ENCODE measurements at places on chromosomes 16 and 17.
A peak's percentile ranks its signal among the peaks of the same experiment; 100 is the strongest.

DNA sequence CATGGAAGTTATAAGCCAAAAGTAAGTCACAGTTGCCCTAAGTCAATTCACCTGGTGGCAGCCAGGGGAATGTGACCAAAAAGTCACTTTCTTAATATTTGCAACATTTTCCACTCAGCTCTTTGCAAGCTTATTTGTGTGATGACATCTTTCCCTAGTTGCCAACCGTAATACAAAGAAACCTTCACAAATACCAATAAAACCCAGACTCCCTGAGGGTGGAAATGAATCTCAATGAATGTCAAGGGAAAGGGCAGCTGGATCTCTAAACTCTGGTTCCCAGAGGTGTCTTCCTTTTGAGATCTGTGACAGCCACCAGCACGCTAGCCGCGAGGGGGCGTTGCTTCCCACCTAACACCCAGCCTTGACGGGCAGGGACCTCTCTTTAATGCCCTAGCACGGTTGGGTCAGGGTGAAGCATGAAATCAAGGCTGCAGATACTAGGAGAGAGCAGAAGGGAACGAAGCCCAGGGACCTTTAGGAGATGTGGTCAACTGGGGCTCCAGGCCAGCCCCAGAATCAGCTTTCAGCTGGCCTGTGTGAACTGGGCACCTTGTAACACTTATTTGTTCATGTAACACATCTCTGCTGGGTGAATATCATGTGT, 82.2 kb downstream of the CMC2 start:
- DNase-seq, result peak; percentile 48

- DNase-seq, result no peak
These were observed 227.8 kb downstream of the CCDC182 start for GRCh38 chr17:57517273-57517631.

DNA sequence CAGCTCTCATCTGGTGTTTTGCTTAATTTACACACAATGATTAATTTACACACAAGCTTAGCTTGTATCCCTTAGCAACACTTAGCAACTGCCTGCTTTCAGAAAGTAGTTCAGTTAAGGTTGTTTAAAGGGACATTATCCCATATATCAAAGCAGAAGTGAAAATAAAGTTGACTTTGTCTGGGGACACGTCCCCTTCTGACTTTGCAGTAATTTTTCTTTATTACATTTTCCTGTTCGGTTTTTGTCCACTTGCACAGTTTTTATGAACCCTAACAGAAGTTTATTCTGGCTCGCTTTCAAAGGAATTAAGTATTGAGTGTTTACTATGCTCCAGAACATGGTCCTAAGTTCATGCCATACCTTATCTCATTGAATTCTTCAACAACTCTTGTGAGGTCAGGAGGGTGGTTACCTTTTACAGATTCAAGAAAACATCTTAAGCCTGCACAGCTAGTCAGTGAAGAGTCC, 41.5 kb downstream of the ARHGAP44 start:
- DNase-seq, result no peak

DNA sequence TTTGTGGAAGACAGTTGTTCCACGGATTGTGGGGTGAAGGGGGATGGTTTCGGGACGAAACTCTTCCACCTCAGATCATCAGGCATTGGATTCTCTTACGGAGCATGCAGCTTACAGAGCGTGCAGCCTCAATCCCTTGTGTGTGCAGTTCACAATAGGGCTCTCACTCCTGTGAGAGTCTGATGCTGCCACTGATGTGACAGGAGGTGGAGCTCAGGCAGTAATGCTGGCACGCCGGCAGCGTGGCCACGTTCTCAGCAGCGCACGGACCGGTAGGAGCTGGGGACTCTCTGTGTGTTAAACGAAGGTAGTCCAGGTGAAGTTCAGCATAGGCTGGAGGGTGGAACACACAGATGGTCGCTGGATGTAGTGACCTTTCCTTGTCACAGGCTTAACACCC, 37.8 kb downstream of the SEC14L1 start:
- no peak for DNase-seq

- DNase-seq, result no peak
These were observed 39.0 kb upstream of the KCNJ2 start for GRCh38 chr17:70130289-70130688.

DNA sequence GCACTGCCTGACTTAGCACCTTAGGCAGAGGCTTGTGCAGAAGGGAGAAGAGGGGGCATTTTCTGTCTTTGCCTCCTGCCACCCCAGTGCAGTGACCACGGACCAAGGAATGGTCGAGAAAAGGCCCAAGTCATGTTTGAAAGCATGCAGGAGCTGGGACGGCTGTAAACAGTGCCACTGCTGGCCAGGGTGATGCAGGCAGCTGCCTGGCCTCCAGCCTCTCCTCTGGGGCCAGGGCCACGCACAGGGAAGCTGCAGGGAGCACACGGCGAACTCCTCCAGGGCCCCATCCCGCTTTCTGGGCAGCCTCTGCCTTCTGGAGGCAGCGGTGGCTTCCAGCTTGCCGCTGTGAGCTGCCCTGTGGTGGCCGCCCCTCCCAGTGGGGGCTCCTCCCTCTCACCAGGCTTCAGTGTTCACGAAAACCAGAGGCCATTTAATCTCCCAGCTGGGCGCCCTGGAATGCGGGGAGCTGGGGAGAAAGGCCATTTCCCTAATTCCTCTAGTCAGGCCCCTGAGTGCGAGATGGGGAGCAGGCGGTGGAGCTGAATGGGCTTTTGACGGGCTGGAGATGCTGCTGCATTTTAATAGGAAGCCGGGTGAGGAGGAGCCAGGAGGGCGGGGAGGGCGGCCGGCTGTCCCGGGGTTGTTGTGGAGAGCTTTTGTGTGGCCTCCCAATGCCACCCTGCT, 28.7 kb upstream of the DNAI2 start:
- DNase-seq, result no peak

GRCh38 chr17:81110488-81111040, 54.7 kb upstream of the PVALEF start:
- DNase-seq, result no peak

GRCh38 chr17:74176546-74177001, 26.9 kb upstream of the RPL38 start:
- peak; percentile 47 for DNase-seq

DNA sequence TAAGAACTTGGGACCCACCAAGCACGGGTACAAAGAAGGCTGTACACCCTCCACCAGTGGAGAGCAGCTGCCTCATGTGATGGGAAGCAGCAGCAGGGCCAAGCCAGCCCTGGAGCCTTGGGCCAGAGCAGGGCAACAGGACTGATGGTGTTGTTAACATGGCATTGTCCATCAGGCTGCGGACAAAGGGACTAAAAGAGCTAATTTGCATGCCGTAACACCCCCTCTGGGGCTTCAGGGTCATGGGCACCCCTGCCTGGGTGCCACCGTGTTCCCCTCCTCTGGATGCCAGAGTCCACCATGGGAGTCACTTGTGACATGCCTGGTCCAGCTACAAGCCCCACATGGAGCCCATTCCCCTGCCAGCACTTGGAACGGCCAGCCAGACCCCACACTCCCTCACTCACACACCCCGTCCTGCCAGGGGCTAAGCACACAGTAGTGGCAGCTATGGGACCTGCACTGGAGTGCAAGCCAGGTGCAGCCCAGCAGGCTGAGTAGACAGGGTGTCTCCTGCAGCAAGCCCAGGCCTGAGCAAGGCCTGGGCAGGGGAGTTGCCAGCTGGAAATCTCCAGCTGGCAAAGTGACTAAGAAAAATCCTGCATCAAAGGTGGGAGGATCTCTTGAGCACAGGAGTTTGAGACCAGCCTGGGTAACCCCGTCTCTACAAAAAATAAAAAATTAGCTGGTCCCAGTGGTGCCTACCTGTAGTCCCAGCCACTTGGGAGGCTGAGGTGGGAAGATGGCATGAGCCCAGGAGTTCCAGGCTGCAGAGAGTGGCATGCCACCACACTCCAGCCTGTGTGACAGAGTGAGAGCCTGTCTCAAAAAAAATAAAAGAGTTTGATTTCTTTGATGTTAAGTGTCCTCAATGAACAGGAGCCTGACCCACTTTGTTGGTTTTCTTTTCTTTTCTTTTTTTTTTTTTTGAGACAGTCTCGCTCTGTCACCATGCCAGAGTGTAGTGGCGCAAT, 33.7 kb downstream of the NOL11 start:
- no peak for DNase-seq

GRCh38 chr17:32523017-32523680, 36.4 kb downstream of the CDK5R1 start:
- peak; percentile 93 for DNase-seq

- peak; percentile 88 for DNase-seq
These were observed 164.5 kb downstream of the PRKCA start for GRCh38 chr17:66466840-66467367.

GRCh38 chr16:66265048-66265415, 101.5 kb upstream of the CDH5 start:
- DNase-seq, result no peak

DNA sequence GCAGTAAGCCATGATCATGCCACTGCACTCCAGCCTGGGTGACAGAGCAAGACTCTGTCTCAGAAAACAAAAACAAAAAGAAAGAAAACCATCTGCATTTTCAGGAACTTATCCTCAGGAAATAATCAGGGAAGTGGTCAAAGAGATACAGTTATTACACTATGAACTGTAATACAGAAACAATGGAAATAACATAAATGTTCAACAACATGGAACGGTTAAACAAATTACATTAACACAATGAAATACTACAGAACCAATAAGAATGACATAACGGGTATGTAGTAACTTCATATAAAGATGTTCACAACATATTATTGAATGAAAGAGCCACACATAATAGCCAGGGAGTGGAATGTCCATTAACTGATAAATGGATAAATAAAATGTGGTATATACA, 6.7 kb downstream of the BBS2 start:
- no peak for DNase-seq

- DNase-seq, result no peak
These were observed 36.3 kb downstream of the GNA13 start for GRCh38 chr17:65020284-65020683.

- no peak for DNase-seq
These were observed 7.3 kb upstream of the METRNL start for GRCh38 chr17:83071966-83072562.

DNA sequence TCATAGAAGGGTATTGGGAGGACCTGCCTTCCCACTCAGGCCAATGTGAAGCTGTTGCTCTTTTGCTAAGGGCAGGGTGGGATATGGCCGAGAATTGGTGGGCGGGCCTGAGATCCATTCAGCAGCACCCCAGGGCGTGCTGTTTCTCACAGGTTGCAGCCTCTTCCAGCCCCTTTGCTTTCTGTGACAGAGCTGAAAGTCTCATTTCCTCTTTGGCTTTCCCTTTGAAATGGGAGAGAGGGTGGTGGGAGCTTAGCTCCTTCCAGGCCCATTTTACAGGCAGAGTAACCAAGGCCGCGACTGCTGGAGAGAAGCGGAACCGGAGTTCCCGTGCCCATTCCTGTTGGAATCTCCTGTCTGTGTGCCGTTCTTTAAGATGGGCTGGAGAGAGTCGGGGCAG, 183.0 kb downstream of the RAB11FIP4 start:
- no peak for DNase-seq

DNA sequence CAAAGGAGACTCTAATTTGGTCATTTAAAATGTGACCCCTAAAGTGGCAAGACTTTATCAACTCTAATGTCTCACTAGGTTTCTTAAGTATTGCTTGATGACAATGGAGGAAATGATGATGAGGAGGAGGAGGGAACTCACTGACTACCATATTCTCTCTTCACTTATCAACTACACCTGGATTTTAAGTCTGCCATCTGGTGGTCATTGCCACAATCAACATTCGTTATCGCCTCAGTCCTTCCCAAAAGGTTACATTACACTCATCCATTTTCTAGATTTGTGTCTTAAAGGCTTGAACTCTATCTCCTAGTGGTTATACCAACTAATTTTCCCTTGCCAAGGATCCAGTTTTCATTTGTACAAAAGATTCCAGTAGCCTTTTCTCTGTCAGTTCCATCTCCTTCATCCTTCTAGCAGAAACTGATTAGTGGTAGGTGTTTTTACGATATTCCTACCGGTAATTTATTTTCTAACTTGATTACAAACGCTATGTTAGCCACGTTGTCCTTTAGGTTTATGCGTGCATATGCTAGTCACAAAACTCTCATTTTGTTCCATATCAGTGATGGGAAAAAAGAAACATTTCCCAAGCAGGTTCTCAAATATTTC, 114.6 kb upstream of the NOG start:
- DNase-seq, result peak; percentile 24

DNA sequence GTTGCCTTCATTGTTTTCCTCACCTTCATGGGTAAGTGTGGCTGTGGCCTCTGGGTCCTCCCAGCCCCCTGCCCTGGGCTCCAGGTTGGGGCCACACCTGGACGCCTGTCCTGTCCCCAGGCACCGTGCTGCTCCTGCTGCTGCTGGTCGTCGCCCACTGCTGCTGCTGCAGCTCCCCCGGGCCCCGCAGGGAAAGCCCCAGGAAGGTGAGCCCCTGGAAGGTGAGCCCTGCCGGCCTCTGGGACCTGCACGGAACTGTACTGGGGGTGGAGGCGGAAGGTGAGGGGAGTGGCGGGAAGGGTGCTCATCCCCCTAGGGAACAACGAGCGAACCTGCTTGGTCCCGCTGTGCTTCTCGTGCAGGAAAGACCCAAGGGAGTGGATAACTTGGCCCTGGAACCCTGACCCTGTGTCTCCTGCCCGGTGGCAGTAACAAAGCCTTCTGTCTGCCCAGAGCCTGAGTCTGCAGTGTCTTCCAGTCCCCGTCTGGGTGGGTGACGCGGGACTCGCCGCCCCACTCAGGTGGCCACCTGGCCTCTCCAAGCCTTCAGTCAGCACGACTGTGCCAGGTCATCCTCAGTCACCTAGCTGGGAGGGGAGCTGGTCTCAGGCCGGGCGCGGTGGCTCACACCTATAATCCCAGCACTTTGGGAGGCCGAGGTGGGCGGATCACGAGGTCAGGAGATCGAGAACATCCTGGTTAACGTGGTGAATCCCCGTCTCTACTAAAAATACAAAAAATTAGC, 831 bp downstream of the SMIM22 start:
- DNase-seq, result no peak

DNA sequence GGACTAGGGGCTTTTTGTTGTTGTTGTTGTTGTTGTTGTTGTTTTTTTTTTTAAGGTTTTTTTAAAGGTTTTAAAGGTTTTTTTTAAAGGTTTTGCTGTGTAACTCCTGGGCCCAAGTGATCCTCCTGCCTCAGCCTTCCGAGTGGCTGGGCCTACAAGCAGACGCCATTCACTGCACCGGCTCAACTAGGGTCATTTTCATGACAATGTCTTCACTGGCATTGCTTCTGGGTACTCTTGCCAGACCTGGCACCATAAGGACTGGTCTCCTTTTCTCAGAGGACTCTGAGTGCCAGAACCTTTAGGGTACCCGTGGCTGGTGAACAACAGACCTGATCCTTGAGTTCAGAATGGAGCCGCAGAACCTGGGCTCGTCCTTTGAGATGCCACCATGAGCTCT, 20.4 kb downstream of the POLR3E start:
- DNase-seq, result no peak

- no peak for DNase-seq
These were observed 36.0 kb downstream of the OSBPL7 start for GRCh38 chr17:47785538-47786123.

GRCh38 chr17:34006126-34006525, 249.0 kb upstream of the CCL2 start:
- no peak for DNase-seq

DNA sequence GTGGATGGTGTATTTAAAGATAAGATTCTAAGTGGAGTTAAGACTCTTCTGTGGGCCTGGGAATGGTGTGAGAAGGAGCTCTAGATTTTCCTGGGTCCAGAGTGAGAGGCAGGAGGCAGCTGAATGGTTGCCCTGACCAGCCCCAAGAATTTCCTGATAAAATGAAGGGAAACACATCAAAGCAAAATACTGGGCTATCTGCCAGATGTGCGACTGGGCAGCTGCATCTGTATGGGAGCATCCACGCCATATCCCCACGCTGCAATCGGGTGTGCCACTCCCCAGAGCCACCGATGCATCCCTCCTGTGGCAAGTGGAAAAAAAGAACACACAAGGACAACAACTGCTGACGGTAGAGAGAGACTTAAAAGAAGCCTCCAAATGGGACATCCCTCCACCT, 84.3 kb upstream of the COX10 start:
- no peak for DNase-seq

Data from activated CD4-positive, alpha-beta T cell treated with anti-CD3 and anti-CD28 coated beads, Interleukin-2, Interleukin-4, amounts not matched to agents 100 ng/mL and 50 ng/mL, durations not matched to agents 16 hours and 8 hours (primary cell).